Gastroesophageal sphincter (tissue), 4 donors: ENCODE measurements at places on chromosomes 4 and X.
A peak's percentile ranks its signal among the peaks of the same experiment; 100 is the strongest.

- no peak for ATAC-seq
Measured at GRCh38 chr4:107562316-107562715, 157.7 kb downstream of the PAPSS1 start.

- no peak for ATAC-seq
Measured at GRCh38 chr4:20327808-20328207, 76.1 kb downstream of the SLIT2 start.

- ATAC-seq = no peak
Measured at GRCh38 chr4:16029886-16030285, 53.9 kb downstream of the PROM1 start.

DNA sequence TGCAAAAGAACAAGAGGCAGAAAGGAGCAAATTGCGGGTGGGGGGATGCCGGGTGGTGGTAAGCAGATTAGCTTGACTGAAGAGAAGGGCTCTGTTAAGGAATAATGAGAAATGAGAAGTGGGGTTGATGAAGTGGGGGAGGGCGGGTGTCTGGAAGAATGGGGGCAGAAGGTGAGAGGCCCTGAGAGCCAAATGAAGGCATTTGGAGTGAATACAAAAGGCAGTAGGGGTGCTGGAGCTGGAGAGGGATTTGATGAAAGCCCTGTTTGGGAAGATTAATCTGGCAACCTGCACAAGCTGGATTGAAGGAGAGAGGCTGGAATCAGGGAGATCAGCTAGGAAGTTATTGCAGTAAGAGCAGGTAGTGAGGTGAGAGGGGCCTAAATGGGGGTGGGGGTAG lies 82.1 kb downstream of the GUCY2F start:
- no peak for ATAC-seq

DNA sequence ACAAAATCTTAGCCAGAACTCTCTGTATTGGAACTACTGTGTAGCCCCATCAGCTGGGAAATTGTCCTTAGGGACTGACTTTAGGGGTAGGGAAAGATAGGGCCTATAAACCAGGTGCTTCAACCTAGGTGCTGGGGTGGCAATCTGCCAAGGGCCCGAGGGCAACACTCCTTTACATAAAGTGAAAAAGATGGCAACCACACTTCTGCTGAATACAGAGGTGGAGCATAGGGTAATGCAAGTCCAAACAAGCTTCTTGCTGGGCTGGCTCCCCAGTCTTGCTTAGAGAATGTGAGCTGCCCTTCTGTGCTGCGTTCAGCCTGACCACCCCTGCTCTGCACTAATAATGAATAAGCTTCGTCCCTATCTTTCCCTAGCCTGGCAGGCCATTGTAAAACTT lies 9.8 kb downstream of the ZBTB33 start:
- ATAC-seq = no peak

- no peak for ATAC-seq
Measured at GRCh38 chrX:154751669-154752271, 893 bp upstream of the GAB3 start.

DNA sequence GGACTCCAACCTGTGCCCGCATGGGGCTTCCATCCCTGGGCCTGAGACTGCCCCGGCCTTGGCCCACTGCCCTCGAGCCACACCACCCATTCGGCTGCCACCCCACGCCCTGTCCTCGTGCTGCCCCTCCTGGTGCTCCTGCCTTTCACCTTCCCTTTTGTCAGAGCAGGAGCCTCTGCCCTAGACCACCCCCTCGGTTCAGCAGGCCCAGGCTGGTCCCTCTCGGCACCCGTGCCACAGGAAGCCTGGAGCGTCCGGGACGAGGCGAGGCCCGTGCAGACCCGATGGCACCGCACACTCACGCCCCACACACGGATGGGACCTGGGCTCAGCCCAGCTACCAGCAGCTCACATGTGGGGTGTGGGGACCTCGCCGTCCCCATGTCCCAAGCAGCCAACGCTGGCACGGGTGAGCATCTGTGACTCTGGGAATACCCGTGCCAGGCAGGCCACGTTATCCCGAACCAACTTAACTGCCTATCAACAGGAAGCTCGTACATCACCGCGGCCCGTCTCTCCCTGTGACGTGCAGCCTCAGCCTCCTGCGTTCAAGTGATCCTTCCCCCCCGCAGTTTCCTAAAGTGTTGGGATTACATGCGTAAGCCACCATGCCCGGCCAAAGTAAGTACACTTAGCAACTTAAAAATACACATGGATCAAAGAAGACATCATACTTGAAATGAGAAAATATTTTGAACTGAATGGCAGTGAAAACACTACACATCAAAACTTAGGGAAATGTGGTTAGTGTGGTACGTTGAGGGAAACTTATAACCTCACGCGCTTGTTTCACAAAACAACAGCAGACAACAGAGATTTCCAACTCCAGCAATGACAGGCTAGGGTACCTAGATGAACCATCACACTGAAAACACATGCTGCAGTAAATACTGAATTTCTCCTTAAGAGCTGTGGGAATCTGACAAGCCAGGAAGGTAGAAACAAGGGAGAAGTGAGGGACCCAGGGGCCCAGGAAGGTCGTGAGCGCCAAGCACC lies 29.0 kb downstream of the LRPAP1 start:
- ATAC-seq = no peak

DNA sequence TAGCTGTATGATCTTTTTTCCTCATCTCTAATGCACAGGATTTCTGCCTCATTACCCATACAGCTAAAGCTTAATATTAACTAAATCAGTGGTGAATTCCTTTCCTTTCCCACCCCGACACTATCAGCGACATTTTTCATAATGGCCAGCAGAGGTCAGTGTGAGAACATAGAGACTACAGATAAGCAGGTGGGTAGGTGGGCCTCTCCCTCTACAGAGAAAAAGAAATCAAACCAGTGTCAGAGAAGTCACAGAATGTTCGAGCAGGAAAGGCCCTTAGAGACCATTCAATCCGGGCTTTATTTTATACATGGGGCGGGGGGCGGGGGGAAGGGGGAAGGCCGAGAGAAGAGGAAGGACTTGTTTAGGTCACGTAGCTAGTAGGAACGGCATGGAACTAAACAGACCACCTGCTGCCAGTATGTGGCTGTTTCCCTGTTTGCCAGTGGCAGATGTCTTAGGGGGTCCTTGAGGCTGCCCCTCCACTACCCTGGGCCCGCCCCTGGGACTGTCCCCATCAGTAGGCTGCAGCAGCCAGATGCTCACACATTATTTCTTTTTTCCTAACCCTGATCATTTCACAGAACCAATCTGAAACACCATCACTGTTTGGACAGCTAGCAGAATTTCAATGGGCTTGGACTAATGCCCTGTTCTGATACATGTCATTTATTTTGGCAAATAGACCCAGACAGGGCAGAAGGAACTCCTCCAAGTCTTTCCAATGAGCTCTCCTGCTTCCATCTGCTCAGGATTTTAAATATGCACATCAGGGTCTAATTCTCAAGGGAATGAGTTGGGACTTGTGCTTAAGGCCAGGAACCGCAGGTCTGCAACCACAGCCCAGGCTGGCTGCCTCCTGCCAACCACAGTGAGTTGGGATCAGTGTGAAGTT lies 133.4 kb downstream of the ATG4A start:
- no peak for ATAC-seq

DNA sequence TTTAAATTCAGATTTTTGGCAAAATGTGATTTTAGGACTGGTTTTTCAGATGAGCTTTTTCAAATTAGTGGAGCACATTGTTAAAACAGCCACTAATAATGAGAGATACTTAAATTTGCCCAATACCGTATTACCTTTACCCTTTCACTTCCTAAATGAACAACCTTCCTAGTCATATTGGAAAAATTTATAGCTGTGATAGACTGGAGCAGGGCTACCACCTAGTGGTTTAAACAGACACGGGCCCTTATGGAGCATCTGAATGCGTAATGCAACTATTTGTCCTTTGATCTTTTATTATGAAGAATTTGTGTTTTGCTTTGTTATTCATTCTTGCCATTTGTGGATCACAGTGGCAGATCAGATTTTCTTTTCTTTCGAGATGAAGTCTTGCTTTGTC lies 72.7 kb downstream of the KDM6A start:
- no peak for ATAC-seq

GRCh38 chr4:1866189-1866661 lies 5.0 kb upstream of the NSD2 start:
- no peak for ATAC-seq

DNA sequence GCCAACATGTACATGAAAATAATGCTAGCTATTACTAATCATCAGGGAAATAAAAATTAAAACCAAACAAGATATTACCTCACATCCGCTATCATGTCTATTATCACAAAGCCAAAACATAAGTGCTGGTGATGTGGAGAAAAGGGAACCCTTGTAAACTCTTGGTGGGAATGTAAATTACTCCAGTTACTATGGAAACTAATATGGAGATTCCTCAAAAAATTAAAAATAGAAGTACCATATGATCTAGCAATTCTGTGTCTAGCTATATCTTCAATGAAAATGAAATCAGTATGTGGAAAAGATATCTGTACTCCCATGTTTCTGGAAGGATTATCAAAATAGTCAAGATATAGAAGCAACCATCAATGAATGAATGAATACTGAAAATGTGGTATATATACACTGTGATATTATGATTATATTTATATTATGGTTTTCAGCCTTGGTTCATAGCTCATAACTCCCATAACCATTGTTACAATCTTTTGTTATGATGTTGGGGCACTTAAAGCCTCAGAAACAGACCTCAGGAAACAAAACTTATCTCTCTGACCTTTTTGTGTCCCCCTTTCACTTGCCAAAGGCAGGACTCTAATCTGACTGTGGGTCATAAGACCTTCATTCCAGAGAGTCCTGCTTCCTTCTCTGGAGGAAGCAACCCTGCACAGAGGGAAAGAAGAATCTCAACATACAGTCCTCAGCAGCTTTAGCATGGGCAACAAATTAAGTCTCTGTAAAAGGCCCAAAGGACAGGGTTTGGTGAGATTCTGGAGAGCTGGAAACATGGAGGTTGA lies 933.2 kb downstream of the ADGRL3 start:
- no peak for ATAC-seq

DNA sequence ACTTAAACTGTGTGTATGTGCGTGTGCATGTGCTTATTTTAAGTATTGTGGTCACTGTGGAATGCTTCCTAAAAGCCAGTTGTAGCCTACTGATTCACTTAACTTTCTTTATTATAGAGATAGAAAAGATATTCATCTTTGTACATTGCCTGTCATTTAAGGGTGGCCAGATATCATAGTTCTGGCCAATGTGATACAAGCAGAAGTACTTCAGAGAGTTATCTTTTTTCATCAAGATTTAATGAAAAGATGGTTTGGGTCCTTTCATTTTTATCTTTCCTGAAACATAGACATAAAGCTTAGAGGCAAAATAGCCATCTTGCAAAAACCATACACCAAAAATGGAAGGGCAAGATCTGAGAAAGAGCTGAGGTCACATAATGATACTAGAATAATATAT lies 744.7 kb upstream of the ADGRL3 start:
- ATAC-seq = no peak

DNA sequence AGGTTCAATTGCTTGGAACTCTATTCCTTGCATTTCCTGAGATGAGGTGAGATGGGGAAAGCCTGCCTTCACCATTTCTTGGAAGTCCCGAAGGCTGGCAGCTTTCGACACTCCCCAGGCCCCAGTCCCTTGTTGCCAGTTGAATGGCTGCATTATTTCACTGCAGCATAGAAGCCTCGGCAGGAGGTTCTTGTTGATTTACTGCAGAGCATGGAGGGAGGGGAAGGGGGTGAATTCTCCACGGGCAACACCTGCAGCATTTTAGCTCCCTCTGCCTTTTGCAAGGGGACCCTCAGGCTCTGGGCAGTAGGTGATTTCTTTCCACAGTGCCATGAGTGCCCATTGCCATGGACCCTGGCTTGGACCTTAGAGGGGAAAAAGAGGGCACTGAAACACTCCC lies 10.7 kb upstream of the BCLAF3 start:
- no peak for ATAC-seq

GRCh38 chrX:17065100-17065499 lies 118.6 kb downstream of the REPS2 start:
- ATAC-seq = no peak

DNA sequence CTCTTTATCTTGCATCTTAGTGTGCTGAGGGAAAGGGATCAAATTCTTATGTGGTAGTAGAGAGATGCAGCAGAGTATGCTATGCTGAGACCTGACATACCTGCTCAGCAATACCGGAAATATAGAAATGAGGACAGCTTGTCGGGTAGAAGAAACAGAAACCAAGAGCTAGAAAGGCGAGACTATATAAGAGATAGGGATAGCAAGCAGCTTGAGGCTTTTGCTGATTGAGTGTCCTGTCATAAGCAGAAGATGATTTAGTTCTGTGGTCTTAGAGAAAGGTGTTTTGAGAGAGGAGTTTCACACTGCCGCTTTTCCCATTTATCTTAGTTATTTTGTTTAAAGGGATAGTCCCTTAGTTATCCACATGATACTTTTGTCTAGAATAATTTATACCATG lies 31.7 kb downstream of the USP9X start:
- no peak for ATAC-seq

- ATAC-seq = no peak
Measured at GRCh38 chrX:38627683-38628082, 66.3 kb downstream of the TSPAN7 start.

GRCh38 chr4:139509727-139510410 lies 46.1 kb downstream of the SETD7 start:
- ATAC-seq = no peak

DNA sequence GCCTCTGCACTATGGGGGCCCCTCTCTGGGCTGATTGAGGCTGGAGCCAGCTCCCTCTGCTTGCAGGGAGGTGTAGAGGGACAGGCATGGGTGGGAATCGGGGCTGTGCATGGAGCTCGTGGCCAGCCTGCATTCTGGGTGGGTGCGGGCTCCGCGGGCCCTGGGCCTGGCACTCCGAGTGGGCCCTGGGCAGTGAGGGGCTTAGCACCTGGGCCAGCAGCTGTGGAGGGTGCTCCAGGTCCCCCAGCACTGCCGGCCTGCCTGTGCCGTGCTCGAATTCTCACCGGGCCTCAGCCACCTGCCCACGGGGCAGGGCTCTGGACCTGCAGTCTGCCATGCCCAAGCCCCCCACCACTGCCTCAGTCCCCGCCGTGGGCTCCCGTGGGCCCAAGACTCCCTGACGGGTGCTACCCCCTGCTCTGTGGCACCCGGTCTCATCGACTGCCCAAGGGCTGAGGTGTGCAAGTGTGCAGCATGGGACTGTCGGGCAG lies 681.2 kb downstream of the PDHA2 start:
- no peak for ATAC-seq

- peak; percentile 74 for ATAC-seq
Measured at GRCh38 chrX:72306851-72307645, 1.3 kb upstream of the CITED1 start.

DNA sequence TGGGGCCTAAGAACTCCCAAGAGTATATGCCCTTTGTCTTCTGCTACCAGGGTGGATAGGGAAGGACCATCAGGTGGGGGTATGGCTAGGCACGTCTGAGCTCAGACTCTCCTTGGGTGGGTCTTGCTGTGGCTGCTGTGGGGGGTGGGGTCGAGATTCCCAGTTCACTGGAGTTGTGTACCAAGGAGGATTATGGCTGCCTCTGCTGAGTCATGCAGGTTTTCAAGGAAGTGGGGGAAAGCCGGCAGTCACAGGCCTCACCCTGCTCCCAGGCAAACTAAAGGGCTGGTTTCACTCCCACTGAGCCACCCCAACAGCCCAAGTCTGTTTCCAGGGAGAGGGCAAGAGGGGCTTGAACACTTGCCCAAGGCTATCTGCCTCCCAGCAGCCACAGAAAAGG lies 249.7 kb downstream of the NR3C2 start:
- no peak for ATAC-seq
